Activated CD8-positive, alpha-beta memory T cell treated with anti-CD3 and anti-CD28 coated beads for 1 hour (primary cell): ENCODE measurements at places on chromosomes 1 and 21.

GRCh38 chr1:200739702-200740570 is 1.2 kb downstream of the CAMSAP2 start:
- DNase-seq, result no peak

DNA sequence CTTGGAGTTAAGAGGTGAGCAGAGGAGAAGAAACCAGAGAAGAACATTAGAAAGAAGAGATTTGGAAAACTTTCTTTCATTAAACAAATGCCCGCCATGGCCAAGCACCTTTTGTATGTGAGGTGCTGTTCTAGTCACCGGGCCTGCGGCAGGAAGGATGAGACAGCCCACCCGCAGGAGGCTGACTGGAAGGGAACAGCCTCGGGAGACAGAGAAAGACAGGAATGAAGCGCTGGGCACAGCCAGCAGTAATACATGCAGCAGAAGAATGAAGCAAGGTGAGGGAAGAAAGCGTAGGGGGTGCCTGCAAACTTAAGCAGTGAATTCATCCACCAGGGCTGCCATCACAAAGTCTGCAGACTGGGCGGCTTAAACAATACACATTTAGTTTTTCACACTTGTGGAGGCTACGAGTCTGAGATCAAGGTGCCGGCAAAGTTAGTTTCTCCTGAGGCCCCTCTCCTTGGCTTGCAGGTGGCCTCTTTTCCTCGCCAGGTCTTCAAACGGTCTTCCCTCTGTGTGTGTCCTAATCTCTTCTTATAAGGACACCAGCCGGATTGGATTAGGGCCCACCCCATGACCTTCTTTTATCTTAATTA is 188.1 kb downstream of the PSMG1 start:
- no peak for DNase-seq

GRCh38 chr21:42381347-42381984 is 14.4 kb downstream of the TMPRSS3 start:
- DNase-seq, result no peak

GRCh38 chr1:214316593-214316992 is 35.6 kb downstream of the SMYD2 start:
- no peak for DNase-seq

- DNase-seq, result no peak
Observed at GRCh38 chr1:27258598-27258997, 24.2 kb downstream of the WDTC1 start.

- no peak for DNase-seq
Observed at GRCh38 chr1:84985365-84985764, 11.5 kb downstream of the MCOLN2 start.

- no peak for DNase-seq
Observed at GRCh38 chr1:181086926-181087325, 1.6 kb upstream of the IER5 start.
